ENCODE measurements at places on chromosomes 2 and 18. TPM values are rescaled to one million over a fixed set of nuclear protein-coding genes. Genes with fewer than 3 reads are reported as not detected.

The SMAD7 gene
- total RNA-seq = 12.6 TPM

The CTIF gene
- total RNA-seq = 19.7 TPM

The UCN gene
- 1.6 TPM for total RNA-seq

The TRIM43 gene
- total RNA-seq = not detected

The STARD7 gene
- total RNA-seq = 134 TPM

The TCF4 gene
- 57.2 TPM for total RNA-seq

The SNORC gene
- total RNA-seq = 0.71 TPM

The CCDC121 gene
- 1.4 TPM for total RNA-seq

The GPC1 gene
- total RNA-seq = 26.9 TPM

The FOXI3 gene
- not detected for total RNA-seq

The CXCR2 gene
- total RNA-seq = not detected

DNA sequence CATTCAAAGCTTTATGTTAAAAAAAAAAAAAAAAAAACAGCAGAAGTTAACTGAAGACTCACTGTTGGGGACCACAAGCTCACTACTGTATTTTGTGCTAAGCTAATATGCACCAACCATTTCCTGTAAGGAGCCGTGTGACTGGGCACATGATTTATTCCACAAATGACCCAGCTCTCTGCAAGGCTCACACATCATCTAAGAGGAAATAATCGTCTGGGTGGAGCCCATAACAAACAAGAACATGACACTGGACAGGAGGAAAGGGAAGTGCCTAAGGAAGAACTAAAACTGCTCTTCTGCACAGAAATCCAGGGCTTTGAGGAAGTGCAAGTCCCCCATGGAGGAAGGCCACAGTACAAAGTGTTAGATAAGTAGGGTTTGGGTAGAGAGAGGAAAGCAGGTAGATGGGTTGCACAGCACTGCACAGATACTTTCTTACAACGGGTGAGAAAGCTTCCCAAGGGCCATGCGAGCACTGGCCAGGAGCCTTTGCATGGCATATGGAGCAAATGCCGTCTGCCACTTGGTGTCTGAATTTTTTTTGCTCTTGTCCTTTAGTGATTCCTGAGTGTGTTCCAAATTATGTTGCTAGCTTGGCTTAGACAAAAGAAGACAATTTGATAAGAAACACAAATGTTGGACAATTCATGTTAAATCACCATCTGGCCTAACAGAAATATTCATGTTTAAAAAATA, 24.4 kb downstream of the NFE2L2 start:
- DNase-seq = peak; percentile 81

DNA sequence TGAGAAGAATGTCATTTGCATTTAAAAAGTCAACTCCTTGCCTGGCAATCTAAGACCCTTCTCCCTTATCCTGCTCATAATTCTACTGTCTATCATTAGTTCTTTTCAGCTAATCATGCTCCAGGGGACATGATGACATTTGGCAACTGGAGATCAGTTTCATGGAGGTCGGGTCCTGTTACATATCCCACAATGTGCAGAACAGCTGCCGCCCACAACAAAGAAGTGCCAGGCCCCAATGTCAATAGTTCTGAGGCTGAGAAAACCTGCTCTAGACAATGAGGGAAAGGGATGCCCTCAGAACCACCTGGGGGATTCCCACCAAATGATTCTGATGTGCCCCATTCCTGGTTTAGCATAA, 53.4 kb upstream of the IL1RL1 start:
- no peak for DNase-seq

DNA sequence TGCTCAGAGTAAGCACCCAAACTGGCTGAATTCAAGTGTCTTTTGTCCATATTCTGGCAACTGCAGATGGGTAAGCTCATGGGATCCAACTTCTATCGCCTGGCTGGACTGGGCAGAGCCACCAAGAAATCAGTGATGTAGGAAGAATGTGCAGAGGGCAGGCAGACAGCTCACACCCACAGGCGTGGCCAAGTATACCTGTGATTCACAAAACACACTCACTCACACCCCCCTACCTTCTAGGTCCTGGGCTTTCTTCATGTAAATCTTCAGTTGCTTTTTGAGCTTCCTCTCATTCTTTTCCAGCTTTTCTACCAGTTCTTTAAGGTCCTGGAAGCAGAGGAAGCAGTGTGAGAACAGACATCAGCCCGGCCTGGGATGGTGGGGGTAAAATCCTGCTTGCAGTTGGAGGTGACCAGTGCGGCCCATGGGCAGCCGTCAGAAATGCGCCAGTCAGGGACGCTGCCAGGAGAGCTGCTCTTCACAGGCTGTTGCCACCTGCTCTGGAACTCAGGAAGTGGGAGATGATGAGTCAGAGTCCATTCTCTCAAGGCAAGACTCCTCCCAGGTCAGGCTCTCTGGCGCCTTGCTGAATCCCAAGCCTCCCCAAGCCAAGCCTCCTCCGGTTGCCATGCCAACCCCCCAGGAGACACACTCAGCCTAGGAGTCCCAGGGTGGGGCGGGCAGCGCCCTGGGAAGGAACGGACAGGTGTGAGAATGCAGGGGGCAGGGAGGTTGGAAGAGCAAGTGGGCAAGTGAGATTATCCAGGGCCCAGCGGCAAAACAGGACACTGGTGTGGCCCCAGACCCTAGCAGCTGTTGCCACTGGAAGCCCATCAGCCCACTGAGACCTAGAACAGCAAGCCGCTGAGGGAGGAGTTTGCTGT, 36.2 kb upstream of the ACAA2 start:
- DNase-seq = peak; percentile 100

DNA sequence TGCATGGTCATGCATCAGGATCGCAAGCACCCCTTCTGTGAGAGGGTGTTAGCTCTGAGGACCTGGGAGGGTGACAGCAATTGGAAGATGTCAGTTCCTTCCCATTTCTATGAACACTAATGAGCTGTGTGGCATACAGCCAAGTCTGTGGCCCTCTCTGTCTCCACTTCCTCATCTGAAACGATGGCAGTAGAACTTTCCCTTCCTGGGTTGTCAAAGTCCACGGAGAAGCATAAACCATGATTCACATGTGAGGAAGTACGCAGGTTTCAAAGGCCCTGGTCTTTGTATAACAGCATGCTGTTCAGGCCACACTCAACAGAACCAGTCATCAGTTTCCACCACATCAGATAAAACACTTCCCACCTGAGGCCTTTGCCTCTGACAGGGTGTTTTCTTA, 167.4 kb upstream of the RAB6C start:
- no peak for DNase-seq

GRCh38 chr2:43611987-43612894, 16.4 kb upstream of the THADA start:
- DNase-seq = peak; percentile 72

DNA sequence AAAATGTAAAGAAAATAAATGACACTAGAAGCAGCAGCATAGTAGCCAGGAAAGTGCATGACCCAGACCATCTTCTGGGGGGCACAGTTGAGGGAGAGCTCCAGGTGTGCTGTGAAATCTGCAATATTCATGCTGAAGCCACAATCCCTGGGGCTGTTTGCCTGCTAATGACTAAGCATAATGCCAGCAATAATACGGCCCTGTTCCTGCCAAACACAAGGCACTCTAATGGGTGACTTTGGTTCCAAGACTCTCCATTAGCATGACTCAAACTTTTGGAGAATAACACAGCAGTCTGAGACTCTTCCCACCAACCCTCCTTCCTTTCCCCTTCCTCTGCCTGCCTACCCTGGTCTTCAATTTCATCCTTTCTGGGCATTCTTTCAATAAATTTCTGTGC, 77.9 kb upstream of the DOCK10 start:
- DNase-seq = peak; percentile 91

DNA sequence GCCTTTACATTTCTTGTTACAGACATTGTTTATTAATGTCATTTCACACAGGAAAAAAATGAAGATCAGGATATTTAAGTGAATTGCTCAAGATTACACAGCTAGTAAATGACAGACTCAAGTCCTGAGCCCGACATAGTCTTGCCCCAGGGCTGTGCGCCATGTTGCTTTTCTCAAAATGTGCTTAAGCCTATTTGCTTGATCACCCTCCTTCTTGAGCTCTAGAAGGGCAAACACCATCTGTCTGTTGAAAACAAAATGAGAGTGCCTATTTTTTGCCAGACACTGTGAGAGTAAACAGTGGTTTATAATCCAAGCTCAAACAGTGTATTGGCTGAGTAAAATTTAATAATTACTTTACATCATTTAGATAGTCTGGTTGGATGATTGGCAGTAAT, 34.8 kb upstream of the HNMT start:
- DNase-seq = peak; percentile 26

GRCh38 chr2:228649447-228649846, 468.0 kb upstream of the SPHKAP start:
- DNase-seq = no peak

GRCh38 chr2:220053919-220054318, 426.5 kb downstream of the SLC4A3 start:
- DNase-seq = no peak

- DNase-seq = no peak
Measured at GRCh38 chr2:239769554-239770245, 255.4 kb downstream of the NDUFA10 start.

- DNase-seq = no peak
Measured at GRCh38 chr2:15751477-15751876, 159.8 kb downstream of the DDX1 start.

DNA sequence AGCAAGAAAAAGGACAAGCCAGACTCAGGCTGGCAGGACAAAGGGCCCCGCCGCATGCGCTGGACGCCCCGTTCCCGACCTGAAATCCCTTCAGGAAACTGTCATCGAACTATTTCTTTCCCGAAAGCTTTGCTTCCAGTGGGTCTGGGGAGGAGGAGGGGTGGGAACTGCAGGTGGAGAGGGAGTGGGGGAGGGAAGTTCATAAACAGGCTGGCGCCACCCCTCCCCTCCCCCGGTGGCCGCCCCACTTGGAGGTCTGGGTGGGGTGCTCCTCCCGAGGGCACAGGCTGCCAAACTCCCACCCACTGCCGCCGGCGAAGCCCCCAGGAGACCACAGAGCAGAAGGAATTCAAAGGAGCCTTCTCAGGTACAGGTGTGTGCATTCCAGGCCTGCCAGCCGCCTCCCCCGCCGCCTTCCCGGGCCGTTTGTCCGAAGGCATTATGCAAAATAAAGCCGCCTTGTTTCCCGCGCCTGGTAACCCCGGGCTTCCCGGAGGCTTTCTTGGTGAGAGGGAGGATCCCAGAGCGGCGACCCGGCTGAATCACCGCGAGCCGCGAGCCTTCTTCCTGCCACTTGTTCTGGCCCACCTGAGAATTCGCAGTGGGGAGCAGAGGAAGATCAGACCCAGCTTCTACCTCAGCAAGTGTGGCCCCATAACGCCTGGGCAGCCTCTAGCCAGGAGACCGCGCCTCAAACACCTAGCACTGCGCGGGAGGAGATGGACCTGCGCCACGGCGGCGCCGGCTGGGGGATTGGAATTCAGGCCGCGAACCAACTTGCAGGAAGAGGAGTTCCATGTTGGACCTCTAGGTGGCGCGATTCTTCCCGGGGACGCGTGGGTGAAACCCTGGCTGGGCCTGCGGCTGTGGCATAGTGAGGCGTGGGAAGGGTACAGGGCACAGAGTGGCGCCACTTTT, 101.9 kb downstream of the FOXI3 start:
- DNase-seq = no peak

DNA sequence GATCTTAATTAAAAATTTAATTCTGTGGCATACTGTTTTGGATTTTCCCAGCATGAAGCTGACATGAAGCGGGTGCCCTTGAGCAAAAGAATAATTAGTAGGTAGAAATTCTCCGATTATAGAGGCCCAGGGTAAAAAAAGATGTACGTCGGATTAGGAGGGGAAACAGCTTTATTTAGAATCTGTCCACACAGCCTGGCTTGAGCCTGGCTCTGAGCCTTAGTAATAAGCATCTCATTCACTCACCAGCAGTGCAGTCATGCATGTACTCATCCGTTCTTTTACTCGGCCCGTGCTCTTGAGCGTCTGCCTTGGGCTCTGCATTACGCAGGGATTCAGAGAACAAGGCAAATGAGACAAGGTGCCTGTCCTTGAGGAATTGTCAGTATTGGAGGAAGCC, 219.3 kb downstream of the AGAP1 start:
- no peak for DNase-seq

DNA sequence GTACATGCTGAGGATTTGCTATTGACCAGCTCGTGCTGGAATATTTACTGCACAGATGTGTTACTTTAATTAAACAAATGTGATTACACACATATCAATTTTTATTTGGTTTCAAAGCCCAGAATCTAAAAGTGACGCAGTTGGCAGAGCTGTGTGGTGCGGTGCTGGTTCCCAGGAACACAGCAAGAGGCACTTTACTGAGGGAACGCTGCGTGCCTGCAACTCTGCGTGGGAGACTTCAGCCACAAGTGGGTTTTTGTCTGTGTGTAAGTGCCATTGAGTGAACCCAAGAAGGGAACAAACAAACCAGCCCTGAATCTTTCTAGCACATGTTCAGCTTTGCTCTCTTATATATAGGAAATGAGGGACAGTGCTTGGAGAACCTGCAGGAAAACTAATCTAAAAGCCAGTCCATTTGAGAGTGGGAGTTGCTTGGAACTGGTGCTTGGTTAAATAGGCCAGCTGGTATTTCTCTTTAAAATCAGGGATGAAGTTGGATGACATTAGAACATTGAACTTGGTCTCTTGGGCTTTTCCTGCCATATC, 196.6 kb upstream of the CELF4 start:
- no peak for DNase-seq

DNA sequence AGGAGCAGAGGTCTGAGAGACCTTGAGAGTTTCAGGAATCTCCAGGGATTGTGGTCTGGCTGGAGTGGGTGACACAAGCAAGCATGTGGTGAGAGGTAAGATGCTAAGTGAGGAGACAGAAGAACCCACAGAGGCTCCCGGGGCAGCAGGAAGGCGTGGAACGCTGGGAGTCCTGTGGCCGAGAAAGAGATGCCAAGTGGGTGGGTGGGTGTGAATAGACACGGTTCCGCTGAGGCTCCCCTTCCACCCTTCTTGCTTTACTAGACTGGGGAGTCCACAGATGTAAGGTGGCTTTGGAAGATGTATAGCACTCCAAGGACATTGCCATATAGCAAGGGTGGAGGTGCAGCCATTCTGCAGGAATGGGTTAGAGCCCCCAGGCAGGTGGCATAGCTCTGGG, 4.2 kb downstream of the TEX51 start:
- no peak for DNase-seq

DNA sequence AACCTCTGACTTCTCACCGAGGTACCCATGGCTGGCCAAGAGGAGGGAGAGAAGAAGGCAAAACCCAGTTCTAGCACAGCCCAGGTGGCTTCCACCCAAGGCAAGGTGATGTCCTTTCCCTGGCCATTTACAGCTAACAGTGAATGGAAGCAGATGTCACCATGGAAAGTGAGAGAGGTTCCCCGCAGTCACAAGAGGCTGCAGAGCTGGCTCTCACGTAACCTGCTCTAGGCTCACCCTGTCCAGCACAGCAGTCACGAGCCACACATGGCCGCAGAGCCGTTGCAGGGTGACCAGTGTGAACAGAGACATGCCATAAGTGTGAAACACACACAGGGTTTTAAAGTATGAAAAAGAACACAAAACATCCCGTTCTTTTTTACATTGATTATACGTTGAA, 169.4 kb downstream of the TNS1 start:
- DNase-seq = no peak

GRCh38 chr2:74881176-74881575, 47.2 kb downstream of the HK2 start:
- DNase-seq = no peak

GRCh38 chr2:206159346-206160124, at the start of the genes EEF1B2 and NDUFS1:
EEF1B2 (plus strand) TSS chr2:206159895; CDS start chr2:206159980, 85 bp downstream.
NDUFS1 (minus strand) TSS chr2:206159444; CDS start chr2:206153678, 5,766 bp downstream.
- DNase-seq = peak; percentile 97
